ENCODE measurements at places on chromosomes 1 and 21.

GRCh38 chr1:224497714-224498573, 63.3 kb upstream of the WDR26 start:
- peak; percentile 57 for DNase-seq

- DNase-seq = no peak
Observed at GRCh38 chr1:9651565-9652378, at the start of gene PIK3CD. TSS of gene PIK3CD (plus strand) at chr1:9651731. CDS start at chr1:9710456, 58,725 bp downstream.

GRCh38 chr21:23452384-23453083, 2154.7 kb downstream of the MRPL39 start:
- DNase-seq = no peak

- peak; percentile 78 for DNase-seq
Observed at GRCh38 chr1:43978551-43979260, at the start of gene B4GALT2. TSS of gene B4GALT2 (plus strand) at chr1:43979210. CDS start at chr1:43981161, 1,951 bp downstream.

- no peak for DNase-seq
Observed at GRCh38 chr1:46991083-46991923, 32.2 kb upstream of the CYP4X1 start.

- no peak for DNase-seq
Observed at GRCh38 chr1:33649759-33650158, 177.3 kb downstream of the ZSCAN20 start.

GRCh38 chr1:26848941-26849774, 13.8 kb upstream of the SFN start:
- peak; percentile 73 for DNase-seq

GRCh38 chr1:94819945-94820746, at the start of gene SLC44A3:
TSS of gene SLC44A3 (plus strand) at chr1:94820357. CDS start at chr1:94820452, 95 bp downstream.
- DNase-seq = peak; percentile 46
